ENCODE measurements at places on chromosomes 4 and X. TPM values are rescaled to one million over a fixed set of nuclear protein-coding genes. Genes with fewer than 3 reads are reported as not detected.

GRCh38 chr4:18155067-18156041, 133.8 kb upstream of the LCORL start:
- no peak for DNase-seq

GRCh38 chr4:8730159-8730558, 137.6 kb downstream of the CPZ start:
- no peak for DNase-seq

- DNase-seq = no peak
These were observed 2.4 kb downstream of the RAP2C start for GRCh38 chrX:132216806-132217202.

GRCh38 chrX:70554081-70554480, 109.4 kb downstream of the DLG3 start:
- no peak for DNase-seq

- no peak for DNase-seq
These were observed 23.4 kb downstream of the FBXO8 start for GRCh38 chr4:174260099-174260498.

DNA sequence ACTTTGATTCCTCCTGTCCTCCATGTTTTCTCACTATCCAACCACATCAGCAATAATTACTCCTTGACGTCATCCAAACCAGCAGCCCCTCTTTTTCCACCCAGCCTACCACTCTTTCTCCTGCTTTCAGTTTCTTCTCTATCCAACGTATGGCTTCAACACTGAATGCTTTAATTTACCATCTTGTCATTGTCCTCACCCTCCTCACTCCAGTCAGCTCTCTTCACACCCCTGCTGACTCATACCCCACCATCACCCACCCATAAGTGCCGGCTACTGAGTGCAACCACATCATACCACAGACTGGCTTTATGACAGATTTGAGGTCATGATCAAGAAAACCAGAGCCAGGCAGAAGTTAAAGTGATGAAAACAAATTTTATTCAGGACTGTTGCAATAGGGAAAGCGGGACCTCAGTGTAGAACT, 9.8 kb upstream of the ANXA5 start:
- no peak for DNase-seq

GRCh38 chr4:46986922-46987638, 6.3 kb downstream of the GABRA4 start:
- no peak for DNase-seq

DNA sequence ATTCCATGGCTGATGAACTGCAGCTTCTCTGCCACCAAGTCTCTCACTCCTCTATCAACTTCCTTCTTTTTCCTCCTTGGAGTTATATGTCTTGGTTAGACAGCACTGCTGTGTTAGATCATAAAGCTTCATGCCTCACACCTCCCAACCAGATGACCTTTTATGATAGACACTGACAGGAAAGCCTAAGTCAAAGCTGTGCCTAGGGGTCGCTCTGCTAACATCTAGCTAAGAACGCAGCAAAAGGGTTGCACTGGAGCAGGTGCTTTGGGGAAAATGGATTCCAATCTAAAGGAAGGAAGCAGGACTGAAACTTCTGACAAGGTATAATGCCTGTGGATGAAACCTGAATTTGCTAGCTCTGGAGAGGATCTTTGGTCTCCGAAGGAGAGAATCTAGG, 509.7 kb downstream of the SMARCA1 start:
- DNase-seq = no peak

- DNase-seq = no peak
These were observed 31.1 kb downstream of the TACC3 start for GRCh38 chr4:1752284-1753041.

GRCh38 chr4:157824021-157824420, 348.8 kb downstream of the GASK1B start:
- DNase-seq = no peak

DNA sequence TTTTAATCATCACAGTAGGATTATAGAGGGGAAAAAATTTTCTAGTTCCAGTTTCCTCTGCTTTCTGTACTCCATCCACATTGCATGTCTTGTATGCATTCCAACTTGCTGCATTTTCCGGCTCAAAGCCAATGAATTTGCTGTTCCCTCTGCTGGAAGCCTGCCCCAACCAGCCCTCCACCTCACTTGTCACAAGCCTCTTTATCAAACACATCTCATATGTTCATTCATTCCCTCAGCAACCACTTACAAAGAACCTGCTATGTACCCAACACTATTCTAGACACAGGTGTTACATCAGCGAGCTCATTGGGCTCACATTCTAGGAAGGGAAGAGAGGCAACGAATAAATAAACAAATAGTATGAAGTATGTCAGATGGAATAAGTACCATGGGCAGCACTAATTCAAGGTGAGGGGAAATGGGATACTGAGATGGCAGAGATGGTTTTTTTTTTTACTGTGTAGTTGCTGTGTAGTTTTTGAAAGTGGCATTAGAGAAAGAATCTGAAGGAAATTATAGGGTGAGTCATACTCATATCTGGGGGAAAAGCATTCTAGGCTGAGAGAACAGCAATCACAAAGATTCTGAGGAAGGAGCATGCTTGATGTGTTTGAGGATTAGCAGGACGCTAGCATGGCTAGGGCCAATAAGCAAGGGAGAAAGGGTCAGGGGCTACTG, 332.5 kb downstream of the PDGFC start:
- no peak for DNase-seq

DNA sequence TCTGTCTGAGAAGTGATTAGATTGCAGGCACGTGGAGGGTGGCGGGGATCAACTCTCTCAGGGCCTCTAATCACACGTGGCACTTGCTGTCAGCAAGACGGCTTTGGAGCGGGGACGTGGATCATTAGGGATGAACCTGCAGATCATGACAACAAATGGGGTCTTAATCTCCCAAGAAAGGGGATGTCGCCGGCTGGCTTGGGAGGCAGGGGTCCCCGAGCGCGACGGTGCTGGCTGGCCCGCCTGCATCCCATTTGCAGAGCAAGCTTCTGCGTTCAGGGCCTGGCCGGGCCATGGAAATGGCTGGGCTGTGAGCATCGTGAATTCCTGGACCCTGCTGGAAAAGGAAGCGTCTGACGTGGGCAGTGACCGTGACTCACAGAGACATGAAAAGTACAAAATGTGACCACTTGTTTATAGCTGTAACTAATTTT, 85.1 kb upstream of the SHOX start:
- no peak for DNase-seq

GRCh38 chr4:156945532-156945931, 26.1 kb downstream of the PDGFC start:
- DNase-seq = no peak

DNA sequence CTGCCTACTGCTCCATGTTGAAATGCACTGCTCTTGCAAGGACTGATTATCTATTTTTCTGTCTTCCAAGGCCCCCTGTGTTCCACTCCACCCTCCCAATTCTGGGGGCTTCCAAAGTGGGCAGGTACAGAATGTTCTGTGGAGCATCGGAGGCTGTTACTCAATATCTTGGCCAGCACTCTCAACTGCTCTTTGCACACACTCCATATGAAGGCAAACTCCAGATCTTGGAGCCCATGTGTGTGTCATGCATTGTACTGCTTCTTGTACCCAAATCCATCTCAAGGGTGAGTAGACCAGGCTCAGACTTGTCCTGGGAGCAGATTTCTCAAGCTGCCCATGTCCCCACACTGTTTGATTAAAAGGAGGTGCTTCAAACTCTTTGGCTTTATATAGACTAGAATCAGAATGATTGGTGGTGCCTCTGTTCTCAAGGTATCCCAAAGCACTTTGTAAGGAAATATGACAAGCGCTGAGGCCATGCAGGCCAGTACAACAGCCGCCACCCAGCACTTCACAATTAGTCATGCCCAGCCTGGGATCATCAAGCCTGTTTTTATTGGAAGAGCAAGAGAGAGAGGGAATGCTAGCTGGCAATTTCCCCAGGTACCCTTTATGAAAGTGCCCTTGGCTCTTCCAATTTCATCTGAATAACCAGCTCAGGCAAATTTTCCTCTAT, 44.3 kb downstream of the AR start:
- DNase-seq = no peak

DNA sequence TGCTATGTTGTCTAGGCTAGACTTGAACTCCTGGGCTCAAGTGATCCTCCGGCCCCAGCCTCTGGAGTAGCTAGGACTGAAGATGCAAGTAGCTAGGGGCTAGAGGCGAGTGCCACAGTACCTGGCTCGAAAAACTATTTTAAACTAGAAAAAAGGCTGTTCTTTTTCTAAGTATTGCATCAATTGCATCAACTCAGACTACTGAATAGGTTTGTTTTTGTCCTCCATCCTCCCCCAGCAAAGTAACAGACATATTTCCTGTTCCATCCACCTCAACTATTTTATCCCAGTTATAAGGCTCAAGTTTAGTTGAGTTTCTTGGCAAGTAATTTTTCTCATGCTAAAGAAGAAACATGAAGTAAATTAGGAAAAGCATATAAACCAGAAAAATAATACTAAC, 4.1 kb downstream of the SH3RF1 start:
- DNase-seq = no peak

DNA sequence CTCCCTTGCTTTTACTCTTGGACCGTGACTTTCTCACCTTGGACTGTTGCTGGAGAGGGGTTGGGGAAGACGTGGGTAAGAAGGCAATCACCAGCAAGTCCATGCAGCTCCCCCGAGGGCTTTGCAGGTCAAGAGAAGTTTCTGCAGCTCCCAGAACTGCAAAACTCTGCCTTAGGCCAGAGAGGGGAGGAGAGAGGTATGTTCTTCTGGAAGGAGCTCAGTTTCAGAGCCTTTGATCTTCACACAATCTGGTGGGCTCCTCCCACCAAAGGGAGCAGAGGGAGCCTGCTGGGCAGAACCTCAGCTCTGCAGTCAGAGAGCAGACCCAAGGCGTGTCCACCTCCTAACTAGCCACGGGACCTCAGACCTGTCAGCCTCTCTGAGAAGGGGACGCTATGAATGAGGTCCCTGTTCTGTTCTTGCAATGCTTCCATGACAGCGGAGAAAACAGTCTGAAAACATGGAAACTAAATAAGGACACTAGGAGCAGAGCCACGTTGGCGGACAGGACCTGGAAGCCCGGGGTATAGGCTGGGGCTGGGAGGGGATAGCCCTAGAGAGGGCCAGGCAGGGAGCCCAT, 92.8 kb downstream of the EVC2 start:
- DNase-seq = no peak

- DNase-seq = no peak
These were observed 58.2 kb downstream of the ZNF827 start for GRCh38 chr4:145880355-145880960.

- DNase-seq = no peak
These were observed 33.8 kb downstream of the PPARGC1A start for GRCh38 chr4:23855912-23856605.

- DNase-seq = no peak
These were observed 9.5 kb downstream of the AMBN start for GRCh38 chr4:70601422-70602039.

- no peak for DNase-seq
These were observed 31.7 kb upstream of the CLDN34 start for GRCh38 chrX:9935436-9935835.

DNA sequence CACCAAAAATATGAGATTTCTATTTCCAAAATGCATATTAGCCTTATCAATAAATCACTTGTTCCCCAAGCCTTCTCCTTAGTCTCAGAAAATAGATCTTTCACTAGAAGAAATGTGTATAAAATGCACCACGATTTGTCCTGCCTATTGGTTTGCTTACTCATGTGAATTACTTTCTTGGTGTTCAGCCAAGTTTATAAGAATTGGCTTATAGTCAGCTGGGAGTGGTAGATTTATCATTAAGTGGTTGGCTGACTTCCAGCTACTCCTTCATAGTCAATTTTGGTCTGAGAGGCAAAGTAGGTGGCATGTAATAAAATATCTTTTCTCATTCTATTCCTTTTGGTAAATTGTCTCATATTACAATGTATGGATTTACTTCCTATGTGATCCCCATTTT, 1.3 kb downstream of the SULT1E1 start:
- DNase-seq = no peak

- DNase-seq = no peak
These were observed 62.5 kb downstream of the WFS1 start for GRCh38 chr4:6332042-6332668.

DNA sequence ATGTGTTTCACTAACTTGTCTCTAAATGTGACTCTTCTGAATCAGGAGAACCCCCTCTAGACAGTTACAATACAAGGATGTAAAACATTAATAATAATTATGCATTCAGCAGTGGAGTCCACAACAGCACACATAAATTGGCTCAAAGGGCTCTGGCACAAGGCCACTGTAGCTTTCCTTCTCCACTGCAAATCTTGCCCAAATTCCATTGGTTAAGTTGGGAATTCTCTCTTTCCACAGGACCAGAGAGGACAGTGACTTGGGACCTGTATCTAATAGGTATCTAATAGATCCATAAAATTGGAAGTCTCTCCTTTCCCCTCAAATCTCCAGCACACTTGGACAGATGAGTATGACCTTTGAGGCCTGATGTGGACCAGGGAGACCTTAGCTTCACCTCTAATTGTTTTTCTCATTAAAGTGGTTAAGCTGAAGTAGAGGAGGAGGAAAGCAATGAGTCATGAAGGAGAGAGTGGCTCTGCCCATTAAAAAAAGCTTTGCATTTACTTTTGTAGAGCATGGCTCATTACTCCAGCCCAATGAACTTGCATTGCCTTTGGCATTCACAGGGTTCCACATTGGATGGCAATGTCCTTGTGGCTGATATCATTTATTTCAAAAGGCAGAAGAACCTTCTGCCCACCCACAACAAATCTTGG, 72.3 kb upstream of the SH3RF1 start:
- no peak for DNase-seq

GRCh38 chrX:153380691-153381090, 20.5 kb downstream of the PNMA6E start:
- DNase-seq = no peak

DNA sequence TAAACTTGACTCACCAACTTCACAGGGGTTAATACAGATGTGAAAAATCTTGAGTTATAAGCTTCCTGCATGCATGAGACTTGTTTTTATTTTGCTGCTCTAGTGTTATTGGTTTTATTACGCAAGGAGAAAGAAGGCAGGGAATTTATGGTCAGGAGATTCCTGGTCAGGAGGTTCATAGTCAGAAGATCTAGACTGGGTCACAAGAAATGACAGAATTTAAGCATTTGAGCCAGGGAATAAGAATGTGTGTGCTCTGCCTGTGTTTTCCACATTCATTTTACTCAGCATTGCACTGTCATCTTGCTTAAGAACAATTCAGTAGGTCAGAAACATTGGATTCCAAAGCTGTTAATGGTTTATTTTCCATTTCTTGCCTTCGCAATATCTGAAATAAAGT, 2522.1 kb downstream of the ARAP2 start:
- DNase-seq = no peak

- DNase-seq = no peak
These were observed 96.4 kb downstream of the EMCN start for GRCh38 chr4:100421361-100421978.

- DNase-seq = no peak
These were observed 51.8 kb upstream of the CBLL2 start for GRCh38 chrX:22220941-22221340.

GRCh38 chr4:98801259-98801725, 127.6 kb downstream of the EIF4E start:
- DNase-seq = no peak

CXCL13 gene
- total RNA-seq = not detected

ARHGAP36 gene
- not detected for total RNA-seq

MAGEE1 gene
- total RNA-seq = 2.5 TPM

UGT2A1 gene
- not detected for total RNA-seq

CT47B1 gene
- total RNA-seq = not detected

EVC gene
- total RNA-seq = 5.3 TPM

BGN gene
- total RNA-seq = 35.3 TPM

ITM2A gene
- 70.9 TPM for total RNA-seq

BMPR1B gene
- total RNA-seq = 1.4 TPM

XK gene
- total RNA-seq = 9.0 TPM

NHSL2 gene
- 4.7 TPM for total RNA-seq

DGAT2L6 gene
- total RNA-seq = not detected

CCKAR gene
- total RNA-seq = not detected

CCSER1 gene
- 13.8 TPM for total RNA-seq

DNAJB14 gene
- total RNA-seq = 18.3 TPM

GPR119 gene
- total RNA-seq = not detected

All from Right ventricle myocardium superior (tissue), 1 donor.